ENCODE measurements at places on chromosomes 4 and X. TPM values are rescaled to one million over a fixed set of nuclear protein-coding genes. Genes with fewer than 3 reads are reported as not detected.

DNA sequence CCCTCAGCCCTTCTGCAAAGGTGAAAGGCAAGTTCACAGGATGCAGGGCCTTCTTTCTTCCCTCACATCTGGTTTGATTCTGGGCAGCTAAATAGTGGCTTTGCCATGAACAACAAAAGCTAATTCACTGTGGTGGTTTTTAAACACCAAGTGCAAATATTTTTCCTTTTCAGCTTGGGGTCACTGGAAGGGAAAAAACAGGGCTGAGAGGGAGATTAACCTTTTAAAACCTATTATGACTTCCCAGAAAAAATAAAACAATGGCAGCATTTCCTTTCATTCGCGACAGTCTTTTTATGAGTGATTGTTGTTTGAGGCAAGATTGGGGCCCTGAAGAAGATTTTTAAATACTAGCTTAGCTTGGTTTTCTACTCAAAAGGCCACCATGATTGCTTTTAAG is 103.7 kb upstream of the SCML1 start:
- no peak for DNase-seq
- H3K4me1 ChIP-seq: no peaks in the 10 kb centered on the region
- H3K4me3 ChIP-seq: no peak overlapping the region
- H3K27ac ChIP-seq: no peak overlapping the region

DNA sequence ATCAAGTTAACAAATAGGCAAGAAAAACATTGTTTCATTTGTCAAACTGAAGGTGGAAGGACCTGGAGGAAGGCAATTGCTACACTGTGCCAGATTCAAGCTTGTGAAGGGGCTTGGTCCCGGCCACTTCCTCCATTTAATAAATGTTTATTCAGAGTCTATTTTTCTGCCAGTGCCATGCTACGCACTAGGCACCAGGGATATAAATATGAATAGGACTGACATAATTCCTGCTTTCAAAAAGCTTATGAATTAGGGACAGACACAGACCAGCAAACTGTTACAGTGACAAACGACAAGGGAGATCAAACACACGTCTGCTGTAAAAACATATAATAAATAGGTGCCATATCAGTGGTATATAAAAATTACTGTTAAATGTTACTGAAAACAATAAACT is 571 bp downstream of the TLR6 start:
- H3K4me3 ChIP-seq: no peak overlapping the region
- DNase-seq: no peak
- H3K27ac ChIP-seq: peak overlapping the region; percentile 74
- no peaks in the 10 kb centered on the region for H3K27me3 ChIP-seq
- H3K36me3 ChIP-seq: no peaks in the 10 kb centered on the region

DNA sequence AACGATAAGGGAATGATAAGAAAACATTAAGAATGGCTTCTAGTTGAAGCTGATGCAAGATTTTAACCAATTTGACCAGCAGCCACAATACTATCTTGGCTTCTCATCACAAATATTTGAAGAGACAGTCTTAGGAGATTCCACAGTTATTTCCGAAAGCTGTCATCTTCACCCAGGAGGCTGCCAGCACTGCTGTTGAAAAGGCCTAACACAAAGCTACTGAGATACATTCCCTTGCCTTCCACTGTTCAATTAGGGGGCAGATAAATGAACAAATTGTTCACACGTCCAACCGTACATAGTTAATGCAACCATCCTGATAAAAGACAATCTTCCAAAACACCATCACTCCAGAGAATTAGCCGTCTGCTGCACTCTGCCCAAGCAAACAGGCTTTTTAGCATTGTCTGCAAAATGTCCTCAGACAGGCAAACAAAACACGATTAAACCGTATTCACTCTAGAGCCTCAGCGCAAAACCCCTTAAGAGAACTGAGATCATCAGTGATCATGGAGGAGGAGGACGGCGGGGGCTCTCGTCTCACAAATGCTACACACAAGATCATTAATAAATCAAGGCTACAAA is 189.8 kb upstream of the PSAPL1 start:
- H3K4me1 ChIP-seq: no peaks in the 10 kb centered on the region
- no peak overlapping the region for H3K27ac ChIP-seq
- H3K4me3 ChIP-seq: no peak overlapping the region
- no peaks in the 10 kb centered on the region for H3K27me3 ChIP-seq

DNA sequence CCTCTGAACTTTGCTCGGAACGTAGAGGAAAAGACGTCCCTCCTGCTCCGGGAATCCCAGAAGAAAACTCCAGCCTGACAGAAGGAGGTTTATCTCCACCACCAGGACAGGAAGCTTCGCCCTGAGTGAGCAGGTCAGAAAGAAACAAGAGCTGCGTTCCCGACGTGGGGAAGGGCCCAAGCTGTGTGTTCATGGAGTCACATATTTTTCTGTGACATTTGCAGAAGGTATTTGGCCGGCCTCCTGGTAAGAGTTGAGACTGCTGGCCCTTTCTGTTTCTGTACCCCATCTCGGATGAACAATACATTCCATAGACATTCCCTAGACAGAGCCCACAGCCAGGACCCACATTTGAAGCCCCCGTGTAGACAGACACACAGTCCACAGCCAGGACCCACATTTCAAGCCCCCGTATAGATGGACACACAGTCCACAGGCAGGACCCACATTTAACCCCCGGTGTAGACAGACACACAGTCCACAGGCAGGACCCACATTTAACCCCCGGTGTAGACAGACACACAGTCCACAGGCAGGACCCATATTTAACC is 230.8 kb downstream of the SHOX start:
- H3K4me3 ChIP-seq: no peak overlapping the region
- no peak overlapping the region for H3K27ac ChIP-seq
- no peaks in the 10 kb centered on the region for H3K36me3 ChIP-seq
- H3K27me3 ChIP-seq: no peaks in the 10 kb centered on the region
- no peaks in the 10 kb centered on the region for H3K4me1 ChIP-seq
- no peak for DNase-seq

DNA sequence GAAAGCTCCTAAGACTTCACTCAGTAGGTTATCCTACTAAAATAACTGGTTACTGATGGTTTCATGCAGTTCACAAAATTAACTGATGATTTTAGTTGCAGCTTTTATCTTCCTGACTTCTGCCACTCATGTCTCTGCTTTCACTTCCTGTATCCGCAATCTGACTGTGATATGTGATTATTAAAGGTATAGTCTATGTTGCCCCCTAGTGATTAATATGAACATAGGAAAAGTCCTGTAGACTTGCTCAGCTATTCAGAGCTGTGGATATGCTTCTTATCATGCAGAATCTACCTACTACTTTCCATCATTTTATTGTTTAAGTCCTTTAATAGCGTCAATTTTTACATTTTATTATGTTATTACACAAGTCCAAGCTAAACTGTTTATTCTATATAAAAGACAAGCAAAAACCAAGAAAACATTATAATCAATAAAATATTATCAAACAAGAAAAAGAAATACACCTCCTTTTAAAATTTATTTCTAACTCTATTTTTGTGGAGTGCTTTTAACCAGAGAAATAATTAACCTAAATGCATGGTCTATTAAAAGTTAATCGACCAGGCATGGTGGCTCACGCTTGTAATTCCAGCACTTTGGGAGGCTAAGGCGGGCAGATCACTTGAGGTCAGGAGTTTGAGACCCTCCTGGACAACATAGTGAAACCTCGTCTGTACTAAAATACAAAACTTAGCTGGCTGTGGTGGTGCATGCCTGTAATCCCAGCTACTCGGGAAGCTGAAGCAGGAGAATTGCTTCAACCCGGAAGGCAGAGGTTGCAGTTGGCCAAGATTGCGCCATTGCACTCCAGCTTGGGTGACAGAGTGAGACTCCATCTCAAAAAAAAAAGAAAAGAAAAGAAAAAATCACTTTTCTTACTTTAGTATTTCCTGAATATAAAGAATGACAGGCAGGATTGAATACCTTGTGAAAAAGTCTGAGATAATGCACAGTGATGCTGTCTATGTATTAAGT is 40.4 kb upstream of the TLR2 start:
- DNase-seq: no peak
- H3K27me3 ChIP-seq: no peaks in the 10 kb centered on the region
- H3K4me3 ChIP-seq: no peak overlapping the region
- no peak overlapping the region for H3K27ac ChIP-seq

DNA sequence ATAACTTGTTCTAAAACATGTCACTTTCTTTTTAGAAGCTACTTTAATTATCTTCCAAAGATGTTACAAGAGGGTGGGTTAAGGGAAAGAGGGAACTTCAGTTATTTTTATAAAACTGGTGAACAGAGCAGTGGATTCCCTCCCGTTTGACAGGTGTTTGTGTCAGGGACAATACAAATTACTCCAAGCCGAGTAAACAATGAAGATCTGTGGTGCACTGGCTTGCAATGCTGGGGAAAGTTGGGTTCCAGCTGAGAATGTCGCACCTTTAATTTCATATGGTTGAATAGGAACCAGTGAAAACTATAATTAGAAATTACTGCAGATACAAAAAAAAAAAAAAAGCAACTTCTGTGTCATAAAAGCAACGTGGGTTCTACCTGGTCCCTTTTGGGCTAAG is 98.6 kb upstream of the TTC29 start:
- H3K4me1 ChIP-seq: no peaks in the 10 kb centered on the region
- no peaks in the 10 kb centered on the region for H3K36me3 ChIP-seq
- H3K27me3 ChIP-seq: no peaks in the 10 kb centered on the region
- DNase-seq: no peak
- no peak overlapping the region for H3K4me3 ChIP-seq
- no peak overlapping the region for H3K27ac ChIP-seq

DNA sequence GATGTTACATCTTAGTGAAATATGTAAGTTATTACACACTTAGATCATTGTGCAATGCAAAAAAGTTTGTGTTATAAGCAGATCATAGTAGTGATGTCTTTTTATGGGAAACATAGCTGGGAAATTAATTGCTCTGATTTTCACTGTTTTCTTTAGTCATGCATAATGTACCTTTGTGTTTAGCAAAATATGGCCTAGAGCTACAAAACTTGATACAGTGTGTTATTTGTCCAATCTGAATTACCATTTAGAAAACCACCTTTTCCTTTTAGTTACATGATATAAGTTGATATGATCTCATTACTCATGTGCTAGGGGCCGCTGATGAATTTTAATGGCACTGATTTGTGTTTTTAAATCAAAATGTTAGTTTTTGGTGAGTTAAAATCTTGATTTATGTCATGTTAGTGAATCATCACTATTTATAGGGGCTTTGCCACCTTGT is 2.0 kb downstream of the BMPR1B start:
- DNase-seq: no peak
- peaks cover 10% of the 10 kb centered on the region for H3K4me1 ChIP-seq
- H3K27ac ChIP-seq: no peak overlapping the region
- H3K36me3 ChIP-seq: no peaks in the 10 kb centered on the region

DNA sequence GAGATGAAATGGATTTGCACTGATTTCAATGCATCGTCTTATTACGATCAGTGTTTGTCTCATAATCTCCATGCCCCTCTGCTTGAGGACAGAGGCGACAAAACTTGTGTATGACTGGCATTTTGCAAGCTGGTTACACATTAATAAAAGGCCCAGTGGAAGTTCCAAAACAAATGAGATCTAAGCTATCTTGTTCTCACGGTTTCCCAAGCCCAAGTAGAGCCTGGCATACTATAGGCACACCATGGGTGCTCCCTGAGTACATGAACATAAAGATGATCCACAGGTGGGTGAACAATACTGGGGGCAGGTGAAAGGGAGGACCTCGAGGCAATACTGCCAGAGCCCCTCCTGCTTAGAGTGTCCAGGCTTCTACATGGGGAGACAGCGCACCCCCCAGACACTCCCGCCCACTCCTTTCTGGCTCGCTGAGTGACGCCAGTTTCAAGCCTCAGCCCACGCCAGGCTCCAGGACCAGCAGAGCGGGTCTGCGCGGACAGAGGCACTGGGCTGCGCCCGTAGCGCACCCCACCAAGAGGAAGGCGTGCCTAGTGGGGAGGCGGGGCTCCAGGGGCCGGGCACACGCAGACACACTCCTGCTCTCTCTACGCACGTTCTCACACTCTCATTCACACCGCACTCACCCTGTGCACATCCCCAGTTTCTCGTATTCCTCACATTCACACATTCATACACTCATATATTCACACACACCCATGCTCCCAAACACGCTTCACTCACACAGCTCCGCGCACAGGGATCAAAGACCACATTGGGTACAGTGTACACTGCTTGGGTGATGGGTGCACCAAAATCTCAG is 8.9 kb upstream of the GSX2 start:
- peak overlapping the region; percentile 35 for H3K4me3 ChIP-seq
- H3K27ac ChIP-seq: no peak overlapping the region
- peak; percentile 41 for DNase-seq
- peaks cover 46% of the 10 kb centered on the region for H3K27me3 ChIP-seq
- H3K36me3 ChIP-seq: no peaks in the 10 kb centered on the region
- H3K4me1 ChIP-seq: peaks cover 12% of the 10 kb centered on the region

DNA sequence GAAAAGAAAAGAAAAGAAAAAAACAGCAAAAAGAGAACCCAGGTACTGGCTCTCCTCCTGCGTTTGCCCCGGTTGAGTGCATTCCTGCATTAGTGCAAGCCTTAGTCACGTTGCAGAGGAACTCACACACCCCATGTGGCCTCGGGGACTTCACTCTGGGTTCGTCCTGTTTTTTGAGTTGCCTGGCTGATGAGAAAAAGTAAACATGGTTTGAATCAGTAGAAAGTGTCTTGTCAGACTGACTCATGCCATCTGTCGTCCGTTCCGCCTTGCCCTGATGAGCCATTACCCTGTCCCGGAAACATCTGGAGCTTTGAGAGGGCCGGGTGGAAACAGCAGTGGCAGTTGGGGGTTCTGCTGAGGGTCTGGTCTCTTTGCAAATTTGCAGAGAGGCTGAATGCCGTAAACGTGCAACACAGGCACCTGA is 16.3 kb downstream of the CD99 start:
- H3K4me3 ChIP-seq: no peak overlapping the region
- peak; percentile 59 for DNase-seq
- H3K36me3 ChIP-seq: peaks cover 6% of the 10 kb centered on the region
- H3K27me3 ChIP-seq: no peaks in the 10 kb centered on the region
- peaks cover 22% of the 10 kb centered on the region for H3K4me1 ChIP-seq

DNA sequence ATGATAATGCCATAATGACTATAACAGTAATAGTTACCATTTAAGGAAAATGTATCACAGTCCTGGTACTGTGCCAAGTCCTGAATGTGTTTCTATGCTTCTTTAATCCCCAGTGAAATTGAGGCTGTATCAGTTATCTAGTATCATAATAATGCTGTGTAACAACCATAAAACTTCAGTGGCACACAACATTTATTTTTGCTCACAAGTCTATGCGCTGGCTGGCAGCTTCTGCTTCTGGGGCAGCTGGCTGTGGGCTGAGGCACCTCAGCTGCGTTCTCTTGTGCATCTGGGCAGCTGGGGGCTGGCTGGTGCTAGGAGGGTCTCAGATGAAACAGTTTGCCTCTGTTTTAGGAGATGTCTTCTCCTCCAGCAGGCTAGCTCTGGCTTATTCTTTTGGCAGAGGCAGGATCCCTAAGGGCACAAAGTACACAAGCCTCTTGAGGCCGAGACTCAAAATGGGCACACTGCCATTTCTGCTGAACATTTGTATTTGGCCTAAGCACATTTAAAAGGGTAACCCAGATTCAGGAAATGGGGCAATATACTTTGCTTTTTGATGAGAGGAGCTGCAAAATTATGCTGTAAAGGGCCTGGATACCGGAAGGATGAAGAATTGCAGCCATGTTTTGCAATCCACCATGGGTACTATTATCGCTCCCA is 62.6 kb upstream of the DHX15 start:
- no peak for DNase-seq
- H3K4me1 ChIP-seq: peaks cover 4% of the 10 kb centered on the region
- H3K27ac ChIP-seq: no peak overlapping the region
- no peaks in the 10 kb centered on the region for H3K27me3 ChIP-seq
- H3K36me3 ChIP-seq: no peaks in the 10 kb centered on the region

EDA gene
- total RNA-seq: 4.3 TPM

PPP4R3C gene
- not detected for total RNA-seq

FGF16 gene
- not detected for total RNA-seq

F11 gene
- 4.6 TPM for total RNA-seq

HTN3 gene
- not detected for total RNA-seq

UGT2A3 gene
- not detected for total RNA-seq

MAGIX gene
- total RNA-seq: 5.6 TPM

CTAG1B gene
- total RNA-seq: not detected

PLP1 gene
- total RNA-seq: 0.12 TPM

Measured in left lung (tissue), 14 donors.